ENCODE measurements at places on chromosomes 1 and 21.
A peak's percentile ranks its signal among the peaks of the same experiment; 100 is the strongest.

DNA sequence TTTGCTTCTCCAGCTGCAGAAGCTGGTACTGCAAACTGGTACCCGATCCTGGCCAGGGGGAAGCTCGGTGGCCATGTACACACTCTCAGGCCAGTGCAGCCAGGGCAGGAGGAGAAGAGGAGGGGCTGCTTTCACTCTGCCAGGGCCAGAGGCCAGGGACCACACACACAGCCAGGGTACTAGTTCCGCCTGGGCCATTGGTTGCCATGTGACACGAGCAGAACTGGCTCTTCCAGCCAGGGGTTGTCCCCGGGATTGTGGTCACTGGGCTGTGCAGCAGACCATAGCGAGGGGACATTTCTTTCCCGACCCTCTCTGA, 3.7 kb upstream of the SHISAL2A start:
- DNase-seq, result peak; percentile 87

GRCh38 chr1:27430903-27431600, 38.6 kb downstream of the GPR3 start:
- no peak for DNase-seq

DNA sequence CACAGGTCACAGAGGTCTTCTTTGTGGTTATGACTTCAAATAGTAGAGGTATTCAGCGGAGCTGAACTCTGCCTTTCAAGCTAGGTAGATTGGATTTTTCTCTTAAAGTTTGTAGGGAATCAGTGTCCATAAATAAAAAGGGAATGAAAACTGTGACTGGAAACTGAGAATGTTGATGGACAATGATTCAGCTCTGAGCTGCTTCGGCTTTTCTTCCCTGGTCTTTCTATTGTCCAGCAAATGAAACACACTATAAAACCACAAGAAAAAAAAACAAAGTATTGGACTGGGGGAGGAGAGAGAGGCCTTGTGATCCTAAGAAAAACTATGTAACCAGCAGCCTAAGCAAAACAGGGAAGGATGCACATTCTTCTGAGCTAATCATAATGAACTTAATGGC, 11.1 kb downstream of the TNNI3K start:
- no peak for DNase-seq

- peak; percentile 47 for DNase-seq
These were observed 66.0 kb upstream of the CLDN14 start for GRCh38 chr21:36545776-36546511.

DNA sequence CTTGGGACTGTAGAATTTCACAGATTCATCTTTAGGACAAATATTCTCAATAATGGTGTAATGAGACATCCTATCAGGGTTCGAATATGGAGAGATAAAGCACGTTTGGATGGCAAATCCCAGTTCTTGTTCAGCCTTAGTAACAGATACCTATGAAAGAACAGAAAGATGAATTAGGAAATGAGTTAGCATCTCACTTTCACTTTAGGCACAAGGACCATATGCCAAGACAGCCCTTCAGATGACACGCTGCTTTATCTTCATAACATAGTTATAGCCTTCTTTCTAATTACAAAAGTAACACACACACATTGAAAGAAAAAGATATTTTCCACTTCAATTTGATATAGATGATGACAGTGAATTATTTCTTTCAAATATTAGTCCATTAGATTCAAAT, 173.6 kb downstream of the TGFBR3 start:
- DNase-seq, result no peak

DNA sequence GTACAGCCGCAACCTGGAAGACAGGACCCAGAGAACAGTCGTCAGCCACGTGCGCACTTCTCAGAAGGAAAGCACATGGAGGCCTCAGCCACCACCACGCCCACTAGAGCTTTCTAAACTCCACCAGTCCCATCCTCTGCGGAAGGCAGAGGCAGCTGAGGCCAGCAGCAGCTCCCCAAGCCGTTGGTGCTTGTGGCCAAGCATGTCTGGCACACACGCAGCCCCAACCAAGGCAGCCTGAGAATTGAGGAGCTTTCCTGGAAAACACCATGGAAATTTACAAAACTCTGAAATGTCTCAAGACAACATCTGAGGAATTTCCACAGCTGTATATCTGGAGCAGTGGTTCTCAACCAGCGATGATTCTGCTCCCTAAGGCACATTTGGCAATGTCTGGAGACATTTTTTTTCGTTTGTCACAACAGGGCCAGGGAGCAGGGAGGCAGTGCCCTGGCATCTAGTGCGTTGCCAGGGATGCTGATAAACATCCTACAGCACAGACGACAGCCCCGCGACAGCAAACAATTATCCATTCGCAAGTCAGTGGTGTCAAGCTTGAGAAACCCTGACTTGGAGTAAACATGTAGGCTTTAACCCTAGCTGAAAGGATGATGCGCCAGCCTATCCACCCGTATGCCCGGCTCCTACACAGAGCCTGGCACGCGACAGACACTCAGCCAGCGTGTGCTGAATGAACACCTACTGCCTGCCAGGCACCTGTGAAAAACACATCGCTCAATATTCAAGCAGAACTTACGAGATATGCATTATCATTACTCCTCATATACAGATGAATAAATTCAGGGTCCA, 24.7 kb downstream of the NPHP4 start:
- DNase-seq, result no peak

- DNase-seq, result no peak
These were observed 15.1 kb downstream of the OR6F1 start for GRCh38 chr1:247701338-247701737.

DNA sequence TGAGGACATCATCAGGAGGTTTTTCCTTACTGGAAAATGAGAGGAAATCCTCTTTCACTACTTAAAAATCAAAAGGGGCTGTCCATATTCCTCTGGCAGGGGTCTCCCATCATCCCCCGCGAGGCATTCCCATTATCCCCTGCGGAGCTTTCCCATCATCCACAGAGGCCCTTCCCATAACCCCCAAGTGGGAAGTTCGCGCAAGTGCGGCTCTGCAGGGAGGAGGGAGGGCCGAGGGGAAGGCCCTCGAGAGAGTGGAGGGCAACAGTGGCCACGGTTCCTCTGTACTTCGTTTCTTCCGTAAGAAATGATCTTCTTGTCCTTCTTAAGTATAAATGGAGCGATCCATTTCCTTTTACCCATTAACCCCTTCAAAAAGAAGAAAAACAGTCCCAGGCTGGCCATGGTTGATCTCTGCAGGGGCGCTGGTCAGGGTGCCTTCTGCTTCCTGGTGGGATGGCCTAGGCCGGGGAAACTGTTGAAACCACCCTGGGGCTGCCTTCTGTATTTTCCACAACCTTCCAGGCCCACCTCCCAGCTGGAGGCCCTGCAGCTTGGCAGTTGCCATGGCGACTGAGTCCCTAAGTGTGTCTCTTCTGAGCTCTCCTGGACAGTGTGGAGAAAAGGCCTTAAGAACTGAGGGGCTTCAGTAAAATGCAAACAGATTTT, 3.6 kb upstream of the RSPH1 start:
- DNase-seq, result peak; percentile 46

DNA sequence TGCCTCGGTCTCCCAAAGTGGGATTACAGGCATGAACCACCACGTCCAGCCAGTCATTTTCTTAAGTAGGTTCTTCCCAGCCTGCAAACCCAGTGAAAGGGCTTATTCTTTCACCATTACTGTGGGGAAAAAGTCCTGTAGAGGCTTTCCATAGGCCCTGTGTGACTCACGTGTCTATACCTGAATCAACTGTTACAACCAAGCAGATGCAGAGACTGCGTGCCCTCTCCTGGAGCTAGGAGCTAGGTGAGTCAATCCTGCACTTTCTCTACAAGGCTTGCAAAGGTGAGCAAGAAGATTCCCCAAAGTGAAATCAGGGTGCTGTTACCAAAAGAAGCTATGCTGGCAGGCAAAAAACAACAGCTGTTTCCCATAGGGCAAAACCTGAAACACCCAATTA, 13.8 kb upstream of the MPZL1 start:
- DNase-seq, result no peak

DNA sequence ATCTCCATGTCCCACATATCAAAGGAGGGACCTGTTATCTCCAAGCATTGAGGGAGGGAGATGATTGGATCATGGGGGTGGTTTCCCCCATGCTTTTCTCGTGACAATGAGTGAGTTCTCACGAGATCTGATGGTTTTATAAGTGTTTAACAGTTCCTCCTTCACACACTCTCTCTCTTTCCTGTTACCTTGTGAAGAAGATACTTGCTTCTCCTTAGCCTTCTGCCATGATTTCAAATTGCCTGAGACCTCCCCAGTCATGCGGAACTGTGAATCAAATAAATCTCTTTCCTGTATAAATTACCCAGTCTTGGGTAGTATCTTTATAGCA, 91.6 kb downstream of the DDAH1 start:
- no peak for DNase-seq

GRCh38 chr1:174301295-174302077, 142.2 kb downstream of the RABGAP1L start:
- no peak for DNase-seq

DNA sequence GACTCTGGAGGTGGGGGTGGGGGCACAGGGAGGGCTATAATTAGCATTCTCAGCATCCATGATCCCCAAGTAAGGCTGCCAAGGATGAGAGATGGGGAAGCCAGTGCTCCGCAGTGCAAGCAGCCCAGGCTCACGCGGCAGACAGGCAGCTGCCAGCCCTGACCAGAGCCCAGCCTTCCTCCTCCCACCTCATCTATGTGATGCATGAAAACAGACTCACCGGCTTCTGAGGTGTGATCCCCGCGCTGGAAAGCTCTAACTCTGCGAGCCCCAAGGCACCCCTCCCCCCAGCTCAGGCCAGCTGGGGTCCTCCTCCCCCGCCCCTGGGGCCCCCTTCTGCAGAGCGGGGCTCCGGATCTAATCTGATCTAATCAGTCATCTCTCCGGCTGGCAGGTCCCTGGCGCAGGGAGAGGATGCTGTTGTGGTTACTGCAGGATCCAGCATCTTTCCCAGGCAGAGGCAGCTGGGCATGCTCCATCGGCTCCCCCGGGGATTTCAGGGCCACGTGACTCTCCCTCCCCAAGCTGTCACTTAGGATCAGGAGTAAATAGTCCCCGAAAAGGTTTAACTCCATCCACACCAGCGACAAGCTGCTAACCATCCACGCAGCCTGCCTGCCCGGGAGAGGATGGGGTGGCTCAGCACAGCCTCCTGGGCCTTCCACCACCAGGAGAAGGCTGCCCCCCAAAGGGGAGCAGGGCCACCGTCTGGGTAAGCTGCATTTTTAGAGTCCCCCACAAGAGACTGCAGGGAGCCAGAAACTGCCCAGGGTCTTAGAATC, at the start of gene PLEKHA6:
PLEKHA6 (minus strand) TSS at position 456 of the 782 bp plus-strand sequence. CDS start 86,202 bp downstream, outside the sequence.
- DNase-seq, result no peak

- DNase-seq, result no peak
These were observed 58.9 kb downstream of the NVL start for GRCh38 chr1:224271106-224271505.

GRCh38 chr1:170770254-170770653, 106.3 kb downstream of the PRRX1 start:
- DNase-seq, result no peak

GRCh38 chr1:151367658-151368392, 4.7 kb downstream of the SELENBP1 start:
- no peak for DNase-seq

DNA sequence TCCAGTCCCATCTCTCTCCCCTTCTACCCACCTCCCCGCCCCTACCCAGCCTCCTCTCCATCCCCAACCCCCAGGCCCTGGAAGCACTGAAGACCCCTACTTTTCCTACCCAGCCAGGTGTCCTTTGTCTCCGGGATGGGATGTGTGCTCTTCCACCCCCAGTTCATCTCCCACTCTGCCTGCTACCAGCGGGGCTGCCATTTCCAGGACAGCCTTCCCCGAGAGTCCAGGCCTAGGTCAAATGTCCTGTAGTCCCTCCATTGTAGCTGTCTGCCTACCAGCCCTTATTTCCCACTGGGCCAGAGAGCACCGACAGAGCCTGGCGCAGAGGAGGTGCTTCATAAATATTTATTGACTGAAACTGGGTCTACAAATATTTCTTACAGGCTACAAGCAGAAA, 72.0 kb upstream of the TLR5 start:
- no peak for DNase-seq

DNA sequence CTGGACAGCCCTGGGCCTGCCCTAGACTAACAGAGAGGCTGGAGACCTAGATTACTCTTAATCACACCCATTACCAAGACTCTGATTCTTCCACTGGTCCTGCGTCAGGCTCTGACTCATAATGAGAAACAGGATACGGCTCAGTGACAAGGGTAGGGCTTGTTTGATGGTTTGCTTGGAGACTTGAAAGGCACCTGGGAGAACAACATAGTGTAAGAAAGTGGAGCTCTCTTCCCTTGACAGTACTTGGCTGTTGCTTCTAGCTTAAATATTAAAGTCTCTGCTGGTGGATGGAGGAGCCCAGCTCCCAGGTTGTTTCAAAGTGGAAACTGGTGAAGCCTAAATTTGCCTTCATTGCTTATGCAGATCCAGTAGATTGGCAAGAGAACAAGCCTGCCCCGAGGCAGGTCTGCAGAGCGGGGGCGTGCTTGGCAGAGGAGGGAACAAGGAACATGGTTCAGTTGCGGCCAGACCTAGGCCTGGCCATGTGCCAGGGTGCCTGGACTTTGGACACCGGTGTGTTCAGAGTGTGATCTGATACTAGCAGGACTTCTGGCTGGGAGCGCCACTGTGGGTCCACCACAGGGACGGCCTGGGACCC, 480.6 kb downstream of the CAMTA1 start:
- peak; percentile 88 for DNase-seq

DNA sequence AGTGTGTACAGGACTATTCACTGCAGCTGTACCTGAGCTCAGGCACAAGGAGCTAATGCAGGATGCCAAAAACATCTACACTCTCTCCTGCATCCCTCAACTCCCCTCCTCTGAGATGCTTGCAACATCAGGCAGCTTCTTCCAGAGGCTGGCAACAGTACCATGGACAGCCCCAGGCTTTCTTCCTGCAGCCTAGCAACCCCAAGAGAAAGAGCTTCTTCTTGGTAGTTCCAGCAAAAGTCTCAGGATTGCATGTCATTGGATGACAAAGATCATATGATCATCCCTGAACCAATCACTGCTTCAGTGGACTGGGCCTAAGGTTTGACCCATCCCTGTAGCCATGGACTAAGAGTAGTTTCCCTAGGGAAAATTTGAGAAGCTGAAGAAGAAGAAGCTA, 46.7 kb downstream of the CAMK2N1 start:
- peak; percentile 68 for DNase-seq

DNA sequence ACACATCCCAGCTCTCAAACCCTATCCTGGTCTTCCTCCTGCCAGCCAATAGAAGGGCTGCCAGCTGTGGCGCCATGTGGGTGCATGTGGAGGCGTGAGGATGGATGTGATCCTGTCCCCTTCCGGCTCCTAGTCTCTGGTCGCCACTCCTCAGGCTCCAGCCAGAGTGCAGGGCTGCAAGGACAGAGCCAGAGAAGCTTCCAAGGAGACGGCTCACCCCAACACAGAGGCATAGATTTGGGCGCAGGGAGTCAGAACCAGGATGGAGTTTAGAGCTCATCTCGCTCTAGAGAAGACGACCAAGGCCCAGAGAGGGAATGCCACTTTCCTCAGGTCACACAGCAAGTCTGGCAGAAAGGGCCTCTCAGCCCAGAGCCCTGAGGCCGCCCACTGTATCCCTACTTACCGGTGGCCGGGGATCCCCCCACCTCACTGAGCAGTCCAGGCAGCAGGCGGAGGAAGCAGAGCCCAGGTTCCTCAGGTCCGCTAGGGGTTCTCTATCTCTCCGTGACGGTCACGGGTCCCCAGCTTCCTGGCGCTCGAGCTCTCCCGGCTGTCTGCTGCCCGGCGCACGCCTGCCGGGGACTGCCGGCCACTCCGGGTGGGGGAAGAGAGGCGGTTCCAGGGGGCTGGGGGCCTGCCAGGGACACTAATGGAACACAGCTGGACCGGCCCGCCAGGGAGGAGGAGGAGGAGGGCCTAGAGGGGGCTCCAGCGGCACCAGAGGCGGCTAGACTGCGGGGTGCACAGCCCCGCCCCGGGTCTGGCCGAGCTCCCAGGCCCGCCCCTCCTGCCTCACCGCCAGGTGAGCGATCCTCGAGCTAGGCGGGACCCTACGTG, at the start of gene COL16A1:
COL16A1 (minus strand) TSS at position 587 of the 840 bp plus-strand sequence. CDS start 1,824 bp downstream, outside the sequence.
- no peak for DNase-seq
